ENCODE measurements at places on chromosomes 2 and 18.

DNA sequence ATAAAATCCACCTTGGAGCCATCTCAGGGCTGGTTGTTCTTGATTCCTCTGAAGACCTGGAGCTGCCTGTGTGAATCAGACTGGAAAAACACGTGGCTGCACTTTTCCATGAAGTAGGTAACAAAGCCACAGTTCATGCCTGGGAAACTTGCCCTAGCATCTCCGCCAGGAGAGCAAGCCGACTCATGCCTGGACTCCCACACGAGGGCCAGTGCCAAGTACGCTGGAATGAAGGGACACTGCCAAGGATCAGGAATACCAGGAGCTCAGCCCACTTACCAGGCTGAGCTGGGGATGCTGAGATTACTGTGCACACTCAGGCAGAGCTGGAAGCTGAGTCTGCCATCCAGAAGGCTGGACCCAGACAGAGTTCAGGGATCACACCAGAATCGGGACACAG is 10.9 kb upstream of the FHL2 start:
- DNase-seq, result peak; percentile 95

DNA sequence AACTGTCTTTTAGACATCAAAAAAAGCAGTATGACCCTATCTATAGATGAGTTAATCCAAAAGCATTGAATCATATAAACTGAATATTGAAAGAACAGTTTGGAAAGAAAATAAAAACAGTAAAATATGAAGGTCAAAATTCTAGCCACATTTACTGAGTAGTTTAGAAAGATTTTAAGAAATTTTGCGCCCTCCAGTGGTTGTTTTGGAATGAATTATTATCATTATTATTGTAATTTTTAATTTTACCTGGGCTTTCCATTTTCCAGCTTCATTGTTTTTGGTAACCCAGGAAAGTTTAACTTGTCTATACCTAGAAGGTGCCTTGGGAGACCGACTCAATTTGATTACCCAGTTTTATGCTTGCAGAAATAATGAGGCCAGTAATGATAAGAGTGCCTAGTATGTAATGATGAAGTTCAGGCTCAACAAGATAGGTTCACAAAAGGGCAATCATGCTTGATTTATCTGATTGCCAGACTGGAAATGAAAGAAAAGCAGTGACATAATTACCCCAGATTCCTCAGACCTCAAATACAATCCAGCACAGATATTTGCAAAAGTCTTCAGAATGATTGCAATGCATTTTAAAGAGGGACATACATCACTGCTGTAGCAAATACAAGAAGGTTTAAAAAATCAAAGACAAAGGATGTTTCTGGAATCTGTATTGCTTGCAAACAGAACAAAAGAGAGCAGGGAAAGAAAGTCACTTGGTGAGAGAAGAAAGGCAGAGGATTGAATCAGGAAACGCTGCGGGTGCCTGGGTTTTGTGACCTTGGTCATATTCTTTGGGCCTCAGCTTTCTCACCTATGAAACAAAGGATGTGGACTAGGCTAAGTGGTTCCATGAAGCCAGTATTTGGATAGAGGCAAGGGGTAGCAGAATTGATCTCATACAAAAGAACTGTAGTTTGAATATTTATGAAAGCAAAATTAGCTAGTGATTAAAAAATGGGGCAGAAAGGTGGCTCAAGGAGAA is 153.8 kb downstream of the MAP2 start:
- peak; percentile 9 for DNase-seq

DNA sequence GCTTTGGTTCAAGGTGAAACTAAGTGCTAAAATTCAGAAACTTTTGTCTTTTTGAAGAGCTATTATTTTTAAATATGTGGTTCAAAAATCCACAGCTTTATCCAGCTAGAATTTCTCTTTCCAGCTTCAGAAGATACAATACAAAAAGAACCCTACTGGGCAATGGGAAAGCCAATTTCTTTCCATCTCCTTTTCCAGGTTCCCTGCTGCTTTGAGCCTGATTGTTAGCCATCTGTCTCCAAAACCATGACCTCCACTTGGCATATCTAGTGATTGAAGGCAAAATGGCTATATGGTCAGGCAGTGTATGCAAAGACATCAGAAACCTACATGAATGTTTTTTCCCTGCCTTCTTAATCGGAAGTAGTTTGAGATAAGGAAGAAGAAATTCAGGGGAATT is 134.1 kb downstream of the KCNH7 start:
- DNase-seq, result no peak

DNA sequence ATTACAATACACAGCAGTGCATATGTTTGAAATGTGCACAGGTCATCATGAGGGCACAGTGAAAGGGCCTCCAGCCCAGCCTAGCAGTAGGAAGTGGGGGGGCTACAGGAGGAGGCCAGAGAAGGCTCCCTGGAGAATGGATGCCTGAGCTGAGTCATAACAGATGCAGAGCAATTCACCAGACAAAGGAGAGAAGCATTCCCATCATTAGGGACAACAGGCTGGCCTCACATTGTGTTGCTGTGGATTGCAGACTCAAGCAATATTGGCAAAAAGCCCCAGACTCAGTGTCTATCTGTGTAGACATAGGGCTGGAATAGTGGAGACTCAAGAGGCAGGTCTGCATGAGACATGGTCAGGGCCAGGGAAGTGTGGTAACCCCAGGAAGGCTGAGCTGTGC is 329.9 kb downstream of the DLGAP1 start:
- peak; percentile 56 for DNase-seq

DNA sequence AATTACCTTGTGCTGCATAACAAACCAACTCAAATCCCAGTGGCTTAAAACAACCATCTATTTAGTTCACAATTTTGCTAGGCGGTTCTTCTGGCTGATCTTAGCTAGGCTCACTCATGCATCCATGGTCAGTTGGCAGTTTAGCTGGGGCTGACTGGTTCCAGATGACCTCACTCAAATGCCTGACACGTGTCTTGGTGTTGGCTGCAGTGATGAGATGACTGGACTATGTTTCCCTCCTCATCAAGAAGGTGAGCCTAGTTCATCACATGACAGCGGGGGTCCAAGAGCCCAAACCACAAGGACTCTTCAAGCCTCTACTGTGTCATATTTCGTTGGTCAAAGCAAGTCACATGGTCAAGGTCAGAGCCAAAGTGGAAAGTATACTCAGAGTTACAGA is 42.7 kb upstream of the ACTR3 start:
- peak; percentile 59 for DNase-seq

DNA sequence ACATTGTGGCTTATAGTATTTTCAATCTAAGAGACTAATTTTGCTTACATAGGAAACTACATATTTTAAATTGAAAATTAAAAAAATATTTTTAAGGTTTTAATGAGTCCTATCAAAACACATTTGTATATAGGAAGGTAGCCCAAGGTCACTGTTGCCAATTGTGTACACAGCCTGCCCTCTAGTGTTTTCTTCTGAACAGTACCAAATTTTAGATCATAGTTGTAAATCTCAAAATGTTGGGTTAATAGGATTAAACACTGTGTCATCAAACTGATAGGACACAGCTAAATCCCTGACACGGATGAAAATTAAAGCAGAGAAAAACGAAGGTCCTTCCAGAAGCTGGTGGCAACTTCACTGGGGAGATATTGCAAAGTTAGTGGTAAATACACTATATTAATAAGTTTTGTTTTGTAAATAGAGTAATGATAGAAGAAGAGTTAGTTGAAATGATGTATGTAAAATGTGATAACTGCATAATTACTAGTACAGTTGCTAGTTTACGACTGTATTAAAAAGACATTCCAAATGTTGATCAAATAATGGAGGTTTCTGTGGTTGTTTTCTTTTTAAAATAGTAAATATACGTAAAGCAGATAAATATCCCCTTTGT is 19.7 kb downstream of the CLUL1 start:
- DNase-seq, result peak; percentile 60

DNA sequence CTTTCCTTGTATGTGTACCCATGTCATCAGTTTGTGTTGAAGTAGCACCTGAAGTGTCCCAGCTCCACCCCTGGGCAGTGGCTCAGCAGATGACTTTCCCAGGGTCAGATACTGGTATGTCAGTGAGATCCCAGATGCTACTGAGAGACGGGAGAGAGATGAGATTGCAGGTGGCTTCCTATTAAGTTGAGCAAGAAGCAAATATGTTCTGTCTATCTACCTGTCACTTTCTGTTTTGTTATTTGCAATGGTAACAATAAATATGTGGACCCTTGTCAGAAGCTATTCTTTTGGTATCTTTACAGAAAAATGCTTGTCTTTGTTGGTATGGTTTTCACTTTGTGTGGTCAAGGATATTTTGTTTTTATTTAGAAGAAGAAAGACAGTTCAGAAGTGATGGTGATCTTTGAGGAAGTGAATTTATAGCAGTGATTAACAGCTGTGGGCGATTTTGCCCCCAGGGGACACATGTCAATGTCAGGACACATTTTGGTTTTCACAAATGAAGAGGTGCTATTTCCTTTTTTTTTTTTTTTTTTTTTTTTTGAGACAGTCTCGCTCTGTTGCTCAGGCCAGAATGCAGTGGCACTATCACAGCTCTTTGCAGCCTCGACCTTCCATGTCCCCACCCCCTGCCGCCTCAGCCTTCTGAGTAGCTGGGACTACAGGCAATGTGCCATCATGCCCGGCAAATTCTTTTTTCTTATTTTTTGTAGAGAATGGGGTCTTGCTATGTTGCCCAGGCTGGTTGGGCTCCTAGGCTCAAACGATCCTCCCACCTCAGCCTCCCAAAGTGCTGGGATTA is 21.4 kb downstream of the MGAT5 start:
- no peak for DNase-seq
